ENCODE measurements at places on chromosomes 11 and 22. TPM values are rescaled to one million over a fixed set of nuclear protein-coding genes. Genes with fewer than 3 reads are reported as not detected.

Gene PIH1D2
- 0.60 TPM for total RNA-seq

GRCh38 chr22:49735411-49735900 lies 92.2 kb downstream of the BRD1 start:
- peak; percentile 51 for DNase-seq

Gene ST14
- 85.2 TPM for total RNA-seq

DNA sequence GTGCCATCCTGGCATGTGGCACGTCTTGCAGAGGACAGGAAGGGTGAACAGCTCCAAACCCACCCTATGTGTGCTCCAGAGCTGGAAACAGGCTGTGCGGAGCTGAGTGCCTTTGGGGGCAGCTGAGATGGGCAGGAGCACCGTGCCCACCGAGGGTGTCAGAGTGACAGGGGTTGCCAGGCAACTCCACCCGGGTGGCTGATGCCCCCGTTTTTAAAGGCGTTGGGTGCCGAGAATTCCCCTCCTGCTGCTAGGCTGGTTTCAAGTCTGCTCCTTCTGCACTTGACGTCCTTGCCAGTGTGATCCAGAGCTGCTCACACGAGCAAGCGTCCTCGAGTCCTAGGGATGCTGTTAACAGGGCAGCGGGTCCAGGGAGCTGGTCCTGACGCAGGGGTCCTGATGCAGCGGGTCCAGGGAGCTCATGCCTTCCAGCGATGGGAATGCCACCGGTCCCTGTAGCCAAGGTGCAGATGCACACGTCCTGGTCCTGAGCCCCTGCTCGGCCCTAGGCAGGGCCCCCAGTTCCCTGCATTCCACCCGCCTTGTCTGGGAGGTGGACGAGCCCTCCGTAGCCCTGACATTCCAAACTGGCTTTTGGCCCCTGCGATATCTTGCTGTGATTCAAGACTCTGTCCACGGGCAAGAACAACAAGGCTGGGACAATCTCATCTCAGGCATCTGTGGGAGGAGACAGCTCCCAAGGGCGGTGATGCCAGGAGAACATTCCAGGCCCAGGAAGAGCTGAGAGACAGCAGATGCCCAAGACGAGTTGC lies 4.9 kb downstream of the KCNQ1 start:
- DNase-seq = no peak

DNA sequence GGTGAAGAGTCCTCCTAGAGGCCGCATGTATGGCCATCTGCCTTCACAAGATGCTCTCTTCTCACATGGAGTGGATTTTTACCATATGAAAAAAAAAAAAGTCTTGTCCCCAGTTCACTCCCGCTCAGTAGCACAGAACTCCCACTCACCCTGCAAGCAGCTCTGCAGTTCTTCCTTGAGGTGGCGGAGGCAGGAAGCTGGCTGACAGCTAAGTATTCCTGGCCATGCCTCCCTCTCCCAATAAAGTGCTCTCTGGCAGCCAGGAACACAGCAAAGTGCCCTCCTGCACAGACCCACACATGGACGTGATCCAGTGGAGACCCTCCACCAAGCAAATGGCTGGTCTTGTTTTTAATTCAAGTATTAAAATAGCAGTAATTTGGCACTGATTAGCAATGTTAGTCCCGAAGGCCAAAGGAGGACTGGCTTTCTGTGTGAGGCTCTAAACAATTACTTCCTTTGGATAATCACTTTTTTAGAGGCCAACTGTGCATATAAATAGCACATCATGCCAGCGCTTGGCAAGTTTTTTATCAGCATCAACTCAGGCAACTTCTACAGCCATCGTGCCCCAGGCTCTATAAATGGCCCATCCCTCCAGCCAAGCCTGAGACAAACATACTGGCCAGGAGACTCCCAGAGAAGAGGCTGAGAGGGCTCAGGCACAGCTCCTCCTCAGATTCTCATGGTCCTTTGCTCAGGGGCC lies 413.6 kb downstream of the OPCML start:
- DNase-seq = no peak

DNA sequence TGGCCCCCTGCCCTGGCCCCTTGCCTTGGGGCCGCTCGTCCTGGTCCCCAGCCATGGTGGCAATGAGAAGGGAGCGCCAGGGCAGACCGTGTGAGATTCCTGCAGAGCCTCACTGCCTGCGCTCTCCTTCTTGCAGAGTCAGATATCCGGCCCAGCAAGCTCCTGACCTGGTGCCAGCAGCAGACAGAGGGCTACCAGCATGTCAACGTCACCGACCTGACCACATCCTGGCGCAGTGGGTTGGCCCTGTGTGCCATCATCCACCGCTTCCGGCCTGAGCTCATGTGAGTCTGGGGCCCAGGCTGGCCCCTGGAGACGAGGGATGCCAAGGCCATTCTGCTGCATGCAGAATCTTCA lies 114.1 kb downstream of the MICAL2 start:
- no peak for DNase-seq

Gene POLD3
- 10.8 TPM for total RNA-seq

DNA sequence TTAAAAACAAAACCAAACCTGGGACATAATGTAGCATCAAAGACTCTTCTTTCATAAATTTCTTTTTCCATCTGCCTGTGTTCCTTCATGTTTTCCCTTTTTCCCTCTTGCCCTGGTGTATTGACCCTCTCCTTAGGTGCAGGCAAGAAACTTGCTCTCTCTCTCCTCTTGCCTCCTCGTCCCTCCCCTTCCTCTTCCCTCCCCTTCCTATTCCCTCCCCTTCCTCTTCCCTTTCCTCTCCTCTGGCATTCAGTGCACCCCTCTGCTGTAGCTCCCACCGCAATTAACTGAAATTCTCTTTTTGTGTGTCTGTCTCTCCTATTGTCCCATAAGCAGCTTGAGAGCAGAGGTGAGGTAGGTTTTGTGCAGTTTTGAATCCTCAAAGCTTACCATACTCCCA lies 49.9 kb downstream of the CSF2RB start:
- DNase-seq = no peak

Gene SH3BP1
- total RNA-seq = 14.0 TPM

Gene MS4A13
- total RNA-seq = not detected

Gene MYRF
- total RNA-seq = 42.2 TPM

- no peak for DNase-seq
Measured at GRCh38 chr22:30882974-30883533, 85.5 kb downstream of the MORC2 start.

Gene GAS2
- total RNA-seq = 35.2 TPM

GRCh38 chr11:104322696-104323095 lies 158.7 kb upstream of the PDGFD start:
- no peak for DNase-seq

DNA sequence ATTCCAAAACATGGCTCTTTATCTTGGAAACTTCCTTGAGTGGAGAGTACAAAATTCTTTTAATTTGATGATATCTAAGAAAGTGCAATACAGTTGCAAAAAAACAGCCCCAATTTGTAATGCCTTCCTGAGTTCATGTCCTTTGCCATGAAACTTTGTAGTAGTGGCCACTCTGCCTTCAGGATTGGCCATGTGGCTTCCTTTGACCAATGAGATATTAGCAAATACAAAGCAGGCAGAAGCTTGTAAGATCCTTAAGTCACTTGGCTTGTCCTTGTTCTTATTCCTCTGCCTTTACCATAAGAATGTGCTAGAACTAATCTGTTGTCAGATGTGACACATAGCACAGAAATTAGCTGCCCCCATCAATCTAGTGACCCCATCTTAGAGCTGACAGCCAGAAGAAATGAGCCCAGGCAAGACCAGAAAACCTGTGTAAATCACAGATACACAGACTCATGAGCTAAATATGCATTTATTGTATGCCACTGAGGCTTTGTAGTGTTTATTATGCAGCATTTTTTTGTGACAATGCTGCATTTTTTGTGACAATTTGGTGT lies 29.8 kb upstream of the BLID start:
- DNase-seq = no peak

Gene SCGB2A2
- not detected for total RNA-seq

Gene GRIA4
- 3.7 TPM for total RNA-seq

Gene TP53AIP1
- total RNA-seq = not detected

DNA sequence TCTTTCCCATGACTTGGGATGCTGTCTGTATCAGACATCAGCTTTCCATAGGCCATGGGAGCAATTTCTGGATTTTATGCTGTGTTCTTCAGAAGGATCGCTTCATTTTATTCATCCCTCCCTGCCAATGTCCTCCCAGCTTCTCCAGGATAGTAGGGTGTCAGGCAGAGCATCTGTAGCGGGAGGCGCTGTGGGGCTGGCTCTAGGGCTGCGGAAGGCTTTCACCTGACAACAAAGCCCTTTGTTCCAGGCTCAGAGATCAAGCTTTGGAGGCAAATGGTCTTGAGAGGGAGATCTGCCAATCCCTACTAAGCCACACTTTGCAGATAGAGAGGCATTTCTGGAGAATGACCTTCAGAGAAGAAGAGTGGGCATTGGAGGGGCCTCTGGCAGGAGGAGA lies 29.5 kb upstream of the FTH1 start:
- DNase-seq = no peak

- DNase-seq = no peak
Measured at GRCh38 chr11:12642806-12643428, 31.3 kb upstream of the TEAD1 start.

Gene HBG1
- not detected for total RNA-seq

DNA sequence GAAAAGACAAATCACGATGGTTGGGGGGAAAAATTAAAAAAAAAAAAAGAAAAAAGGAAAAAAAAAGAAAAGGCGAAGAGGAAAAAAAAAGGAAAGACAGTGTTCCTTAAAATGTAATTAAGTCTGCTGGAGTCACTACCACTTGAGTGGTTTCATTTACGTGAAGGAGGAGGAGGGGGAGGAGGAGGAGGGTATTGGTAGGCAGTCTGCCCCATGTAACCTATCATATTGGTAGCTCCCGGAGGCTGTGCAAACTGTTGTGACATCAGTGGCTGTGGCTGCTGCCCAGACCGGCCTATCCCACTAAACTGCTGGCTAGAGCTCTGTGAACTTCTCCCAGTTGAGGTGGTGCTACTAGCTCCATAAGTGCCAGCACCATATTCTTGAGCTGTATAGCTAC lies 17.9 kb downstream of the KDELR3 start:
- DNase-seq = no peak

DNA sequence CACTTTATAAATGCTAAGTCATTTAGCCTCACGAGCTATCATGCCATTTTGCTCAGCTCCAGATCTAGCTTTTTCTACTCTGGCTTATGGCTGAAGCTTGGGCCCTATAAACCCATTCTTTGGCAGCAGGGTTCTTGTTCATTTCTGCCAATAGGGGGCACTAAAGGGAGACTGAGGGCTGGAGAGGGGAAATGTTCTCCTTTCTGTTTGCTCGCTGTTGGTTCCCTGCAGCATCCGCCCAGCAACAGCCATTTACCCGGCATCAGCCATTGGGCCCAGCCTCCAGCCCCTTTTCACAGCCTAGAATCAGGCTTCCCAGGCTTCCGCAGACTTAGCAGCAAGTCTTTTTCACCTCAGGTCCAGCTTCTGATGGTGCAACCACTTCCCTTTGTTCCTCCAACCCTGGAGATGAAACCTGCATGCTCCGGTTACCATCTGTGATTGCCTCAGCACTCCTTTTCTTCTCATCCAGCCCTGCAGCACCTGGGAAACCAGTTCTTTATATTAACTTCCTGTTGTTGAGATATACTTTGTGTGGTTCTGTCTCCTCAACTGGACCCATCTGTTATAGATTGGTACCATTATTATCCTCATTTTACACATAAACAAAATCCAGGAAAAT lies 4.2 kb upstream of the ME3 start:
- DNase-seq = peak; percentile 32

- DNase-seq = no peak
Measured at GRCh38 chr11:112785719-112786118, 175.5 kb upstream of the NCAM1 start.

DNA sequence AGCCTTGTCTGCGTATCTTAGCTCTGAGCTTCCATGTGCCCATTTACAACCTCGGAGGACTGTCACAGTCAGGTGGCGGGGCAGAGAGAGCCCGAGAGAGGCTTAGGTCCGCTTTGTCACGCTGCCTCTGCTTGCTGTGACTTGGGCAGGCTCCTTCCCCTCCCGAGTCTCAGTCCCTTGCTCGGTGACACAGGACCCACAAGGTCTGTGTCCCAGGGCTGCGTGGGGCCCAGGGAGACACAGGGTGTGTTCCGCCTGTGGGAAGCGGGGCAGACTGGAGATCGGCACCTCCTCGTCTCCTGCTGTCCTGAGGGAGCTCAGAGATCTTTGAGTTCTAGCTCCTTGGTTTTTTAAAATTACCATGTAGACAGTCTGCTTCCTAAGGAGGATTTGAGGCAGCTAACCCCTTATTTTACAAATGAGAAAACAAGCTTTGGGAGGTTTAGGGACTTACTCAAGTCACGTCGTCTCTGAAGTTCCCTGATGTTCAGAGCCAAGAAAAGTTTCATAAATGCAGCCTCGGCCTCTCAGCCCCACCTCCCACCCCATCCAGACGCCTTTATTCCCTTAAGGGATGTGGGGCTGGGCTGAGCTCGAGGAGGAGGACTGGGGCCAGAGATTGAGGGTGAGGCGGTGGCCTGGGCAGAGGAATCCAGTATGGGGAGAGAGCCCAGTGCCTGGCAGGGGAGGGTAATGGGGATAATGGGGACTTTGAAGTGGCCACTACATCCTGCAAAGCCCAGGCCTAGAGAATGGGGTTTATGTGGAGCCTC lies 103.6 kb downstream of the NECTIN1 start:
- DNase-seq = no peak

GRCh38 chr11:68659158-68659921 lies 25.0 kb upstream of the GAL start:
- peak; percentile 85 for DNase-seq

DNA sequence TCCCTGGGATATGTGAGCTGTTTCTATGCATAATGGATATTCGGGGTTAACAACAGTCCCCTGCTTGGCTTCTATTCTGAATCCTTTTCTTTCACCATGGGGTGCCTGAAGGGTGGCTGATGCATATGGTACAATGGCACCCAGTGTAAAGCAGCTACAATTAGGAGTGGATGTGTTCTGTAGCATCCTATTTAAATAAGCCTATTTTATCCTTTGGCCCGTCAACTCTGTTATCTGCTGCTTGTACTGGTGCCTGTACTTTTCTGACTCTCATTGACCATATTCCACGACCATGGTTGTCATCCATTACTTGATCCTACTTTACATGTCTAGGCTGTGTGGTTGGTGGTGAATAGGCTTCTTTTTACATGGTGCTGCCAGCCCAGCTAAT lies 1.3 kb downstream of the TUG1 start:
- no peak for DNase-seq
